NCI-H187 (cell line): ENCODE measurements at places on chromosomes 16 and 17.
A peak's percentile ranks its signal among the peaks of the same experiment; 100 is the strongest.

DNA sequence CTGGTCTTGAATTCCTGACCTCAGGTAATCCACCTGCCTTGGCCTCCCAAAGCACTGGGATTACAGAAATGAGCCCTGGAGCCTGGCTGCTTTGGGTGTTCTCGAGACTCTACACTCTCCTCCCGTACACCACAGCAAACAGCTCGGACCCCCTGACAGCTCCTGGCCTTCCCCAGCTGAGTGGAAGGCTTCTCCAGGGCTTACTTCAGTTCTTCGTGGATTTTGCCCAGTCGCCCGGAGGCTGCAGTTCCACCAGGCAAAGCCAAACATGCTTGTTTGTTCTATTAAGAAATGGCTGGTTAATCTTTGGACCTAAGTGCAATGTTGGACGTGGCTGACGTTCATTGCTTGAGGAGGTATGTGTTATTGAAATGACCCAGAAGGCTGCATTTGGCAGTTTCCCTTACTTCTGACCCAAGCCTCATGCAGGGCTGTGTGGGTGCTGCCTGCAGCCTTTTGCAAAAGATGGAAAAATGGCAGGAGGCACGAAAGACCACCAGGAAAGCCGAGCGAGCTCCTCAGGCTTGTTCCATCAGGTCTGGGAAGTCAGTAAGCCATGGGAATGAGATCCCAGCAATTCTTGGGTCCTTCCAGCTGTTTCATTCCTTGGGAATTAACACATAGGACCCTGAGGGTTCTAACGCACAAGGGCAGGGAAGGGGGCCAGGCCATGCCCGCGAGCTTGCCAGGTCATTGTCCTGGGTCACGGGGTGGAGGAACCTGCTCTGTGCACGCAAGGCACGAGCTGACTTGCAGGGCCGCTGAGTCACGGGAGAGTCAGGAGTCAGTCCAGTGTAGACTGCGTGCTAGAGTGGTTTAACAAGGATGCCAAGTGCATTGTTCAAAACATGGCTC is 23.9 kb upstream of the KLHDC4 start:
- no peak for DNase-seq

DNA sequence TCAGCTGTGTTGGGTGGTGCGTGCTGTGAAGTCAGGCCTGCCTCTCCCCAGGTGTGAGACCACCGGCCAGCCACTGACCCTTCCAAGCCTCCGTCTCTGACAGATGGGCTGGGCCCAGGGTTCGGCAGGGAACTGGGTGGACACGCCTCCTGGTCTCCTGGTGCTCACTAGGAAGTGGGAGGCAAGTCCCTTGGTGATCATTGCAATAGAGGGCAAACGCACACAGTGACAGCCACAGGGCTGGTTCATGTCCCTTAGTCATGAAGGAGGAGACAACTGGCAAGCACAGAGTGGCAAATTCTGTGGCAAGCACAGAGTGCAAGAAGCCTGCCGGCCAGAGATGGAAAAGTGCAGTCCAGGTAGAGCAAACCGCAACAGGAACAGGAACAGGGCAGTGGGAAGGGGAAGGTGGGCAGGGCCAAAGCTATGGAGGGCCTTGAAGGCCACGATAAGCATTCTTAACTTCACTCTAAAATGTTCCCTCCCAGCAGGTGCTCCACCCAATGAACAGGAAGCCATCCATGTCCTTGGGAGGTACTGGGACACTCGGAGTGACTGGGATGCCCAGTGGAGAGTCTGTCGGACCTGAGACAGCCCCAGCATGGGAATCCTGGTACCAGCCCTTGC is 21.9 kb downstream of the USP7 start:
- no peak for DNase-seq

GRCh38 chr16:48810803-48811453 is 200.9 kb upstream of the N4BP1 start:
- no peak for DNase-seq

DNA sequence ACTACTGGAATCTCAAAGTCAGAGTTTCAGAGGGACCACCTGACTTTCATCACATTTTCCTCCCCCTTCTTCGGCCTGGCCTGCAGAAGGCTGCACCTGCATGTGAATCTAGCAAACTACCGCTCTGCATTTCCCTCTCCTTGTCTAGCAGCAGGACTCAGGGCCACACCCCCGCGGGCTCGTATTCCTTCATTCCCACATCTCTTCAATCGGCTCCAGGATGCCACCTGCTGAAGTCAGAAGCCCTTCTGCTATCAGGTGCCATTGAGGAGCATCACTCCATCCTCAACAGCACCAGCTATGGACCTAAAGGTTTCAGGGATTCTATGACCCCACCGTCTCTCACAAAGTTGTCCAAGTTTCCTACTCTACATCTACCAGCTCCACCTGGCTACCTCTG is 169.5 kb downstream of the VPS53 start:
- DNase-seq = peak; percentile 12

- no peak for DNase-seq
Measured at GRCh38 chr16:11736903-11737302, 5.8 kb downstream of the TXNDC11 start.

DNA sequence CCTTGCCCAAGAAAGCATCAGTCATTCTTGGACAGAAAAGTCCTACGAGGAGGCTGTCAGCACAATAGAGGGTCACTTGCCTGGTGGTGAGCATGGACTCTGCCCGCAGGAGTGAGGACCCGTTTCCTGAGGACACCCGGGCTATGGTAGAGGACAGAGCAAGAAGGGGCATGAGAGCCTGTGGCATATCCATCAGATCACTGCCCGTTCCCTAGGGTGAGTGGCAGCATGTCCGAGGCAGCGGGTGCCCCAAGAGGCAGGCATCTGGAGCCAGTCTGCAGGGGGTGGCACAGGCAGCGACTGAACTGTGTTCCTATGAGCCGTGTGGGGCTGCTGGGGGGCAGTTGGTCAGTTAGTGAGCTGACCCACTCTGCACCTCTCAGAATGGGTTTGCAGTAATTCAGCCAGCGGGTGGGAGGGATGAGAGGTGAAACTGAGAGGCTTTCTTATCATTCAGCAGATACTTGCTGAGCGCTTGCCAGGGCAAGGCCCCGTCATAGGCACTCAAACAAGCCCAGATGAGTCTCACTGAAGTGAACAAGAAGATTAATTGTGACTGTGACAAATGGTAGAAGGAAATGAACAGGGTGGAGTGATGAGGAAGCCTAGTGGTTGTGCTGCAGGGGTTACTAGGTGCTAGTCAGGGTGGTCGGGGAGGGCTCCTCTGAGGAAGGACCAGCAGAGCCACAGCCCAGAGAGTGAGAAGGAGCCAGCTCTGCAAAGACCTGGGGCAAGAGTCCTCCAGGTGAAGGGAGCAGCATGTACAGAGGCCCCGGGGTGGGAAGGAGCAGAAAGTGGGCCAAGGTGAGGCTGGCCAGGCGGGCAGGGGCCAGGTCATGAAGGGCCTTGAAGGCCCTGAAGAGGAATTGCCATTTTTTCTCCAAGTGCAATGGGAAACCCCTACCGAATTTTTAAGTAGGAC is 87.9 kb downstream of the CLEC16A start:
- DNase-seq = no peak

GRCh38 chr16:49493836-49494235 is 120.2 kb downstream of the C16orf78 start:
- DNase-seq = no peak

- DNase-seq = no peak
Measured at GRCh38 chr16:16038950-16039349, 89.5 kb downstream of the ABCC1 start.

GRCh38 chr16:47481698-47482374 is 20.7 kb downstream of the PHKB start:
- DNase-seq = no peak

DNA sequence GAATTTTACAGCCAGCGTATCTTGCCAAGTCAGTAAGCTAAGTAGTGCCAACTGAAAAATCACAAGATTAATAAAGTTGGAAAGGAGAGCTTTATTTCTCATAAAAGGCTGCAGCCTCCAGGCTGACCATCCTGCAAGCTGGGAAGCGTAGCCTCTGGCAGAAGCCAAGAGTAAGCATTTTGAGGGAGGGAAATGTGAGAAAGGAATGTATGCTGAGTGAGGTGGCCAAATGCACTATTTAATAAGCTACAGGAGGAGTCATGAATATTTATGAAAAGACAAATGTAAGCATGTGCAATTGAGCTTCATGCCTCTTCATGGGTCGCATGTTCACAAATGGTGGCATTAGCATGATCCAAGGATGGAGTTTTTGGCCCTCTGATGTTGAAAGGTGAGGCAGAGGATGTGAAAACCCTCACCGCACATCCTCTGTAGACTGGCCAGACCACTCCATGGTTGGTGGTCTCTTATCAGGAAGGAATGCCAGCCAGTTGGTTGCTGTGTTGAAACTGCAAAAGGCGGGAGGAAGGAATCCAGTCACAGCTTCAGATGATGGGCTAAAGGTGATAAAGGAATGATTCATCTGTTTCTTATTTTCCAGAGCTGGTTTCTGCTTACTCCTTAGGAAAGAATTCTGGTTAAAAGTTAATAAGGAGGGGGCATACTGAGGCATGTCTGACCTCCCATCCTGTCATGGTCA is 9.2 kb downstream of the KRT33B start:
- no peak for DNase-seq

DNA sequence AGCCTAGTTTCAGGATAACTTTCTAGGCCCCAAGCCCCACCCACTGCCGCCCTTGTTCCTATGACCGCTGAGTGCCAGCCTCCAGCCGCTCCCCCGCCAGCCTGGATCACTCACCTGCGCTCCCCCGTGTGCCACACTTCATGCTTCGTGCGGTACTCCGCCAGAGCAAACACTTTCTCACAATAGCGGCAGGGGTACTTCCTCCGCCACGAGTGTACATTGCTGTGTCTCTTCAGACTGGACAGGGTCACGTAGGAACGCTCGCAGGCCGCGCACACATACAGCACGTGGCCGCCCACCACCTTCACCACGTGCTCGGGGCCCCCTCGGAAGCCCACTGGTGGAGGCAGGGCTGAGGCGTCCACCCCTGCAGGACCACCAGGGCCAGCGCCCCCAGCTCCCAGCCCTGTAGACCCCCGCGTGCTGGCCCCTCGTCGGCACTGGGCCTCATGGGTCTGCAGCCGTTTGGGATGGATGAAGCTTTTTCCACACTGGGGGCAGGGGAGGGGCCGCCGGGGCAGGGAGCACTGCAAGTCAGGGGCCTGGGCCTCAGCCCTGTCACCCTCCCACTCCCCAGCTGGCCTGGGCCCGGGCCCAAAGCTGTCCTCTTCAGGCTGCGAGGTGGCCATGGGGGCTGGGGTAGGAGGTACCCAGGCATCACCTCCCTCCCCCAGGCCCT is 13.7 kb downstream of the ZBTB4 start:
- DNase-seq = no peak

DNA sequence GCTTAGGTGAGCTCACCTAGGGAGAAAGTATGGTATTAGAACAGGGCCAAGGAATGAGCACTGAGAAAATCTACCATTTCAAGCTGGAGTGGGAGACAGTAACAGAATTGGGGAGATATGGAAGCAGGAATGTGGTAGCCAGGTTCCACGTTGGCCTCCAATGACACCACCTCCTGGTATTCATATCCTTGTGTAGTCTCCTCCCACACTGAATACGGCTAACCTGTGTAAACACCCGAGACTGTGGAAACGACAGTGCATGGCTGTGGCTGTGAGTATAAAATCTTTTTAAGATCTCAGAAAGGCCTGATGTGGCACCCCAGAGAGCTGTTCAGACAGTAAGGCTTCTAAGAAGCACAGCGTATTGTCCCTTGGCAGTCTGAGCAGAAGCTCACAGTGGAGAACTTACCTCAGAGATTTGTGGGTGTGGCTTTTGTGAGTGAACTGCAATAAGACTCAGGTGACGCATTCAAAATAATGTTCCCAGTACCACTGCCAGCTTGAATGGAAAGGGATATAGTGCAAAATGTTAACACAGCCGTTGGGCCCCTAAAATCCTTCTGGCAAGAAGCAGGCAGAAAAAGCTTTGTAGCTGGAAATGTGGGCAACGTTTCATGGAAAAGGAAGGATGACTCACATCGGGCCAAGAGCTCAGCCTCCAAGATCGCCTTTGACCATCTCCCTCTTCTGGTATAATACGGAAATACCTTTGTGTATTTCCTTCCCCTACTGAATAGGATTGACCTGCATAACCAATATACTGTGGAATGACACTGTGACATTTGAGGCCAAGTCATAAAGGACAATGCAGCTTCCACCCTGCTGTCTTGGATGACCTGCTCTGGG is 14.4 kb downstream of the SDR42E1 start:
- no peak for DNase-seq
